AG20443 (cell line): ENCODE measurements at places on chromosomes 5 and 9.

DNA sequence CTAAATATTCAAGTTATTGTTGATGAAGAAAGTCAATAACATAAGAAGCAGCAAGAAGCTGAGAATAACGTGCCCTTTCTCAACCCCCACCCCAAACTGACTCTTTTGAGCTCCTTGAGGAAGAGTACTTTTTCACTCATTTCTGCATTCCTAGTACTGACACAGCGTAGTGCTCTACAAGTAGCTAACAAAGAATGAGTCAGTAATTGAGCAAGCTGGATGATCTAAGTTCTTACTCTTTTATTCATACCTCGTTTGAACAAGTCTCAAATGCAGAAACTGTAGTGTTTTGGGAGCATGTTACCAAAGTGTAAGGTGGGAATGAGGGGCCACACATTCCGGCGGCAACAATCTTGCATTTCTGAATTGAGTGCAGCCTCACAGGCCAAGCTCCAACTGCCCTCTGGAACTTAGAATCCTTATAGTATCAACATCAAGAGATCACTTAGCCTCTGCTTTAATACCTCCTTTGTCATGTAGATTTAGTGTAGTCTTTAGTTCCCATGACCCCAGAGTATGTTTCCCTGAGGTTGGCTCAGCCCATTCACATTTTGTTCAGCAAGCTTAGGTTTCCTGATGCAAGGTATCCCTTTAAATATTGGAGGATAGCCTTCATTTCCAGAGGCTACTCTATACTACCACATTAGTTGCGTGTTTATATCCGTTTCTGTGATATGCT, 152.0 kb downstream of the PRR16 start:
- peak; percentile 57 for DNase-seq

- DNase-seq: no peak
Measured at GRCh38 chr9:20658677-20659473, 25.2 kb upstream of the FOCAD start.

DNA sequence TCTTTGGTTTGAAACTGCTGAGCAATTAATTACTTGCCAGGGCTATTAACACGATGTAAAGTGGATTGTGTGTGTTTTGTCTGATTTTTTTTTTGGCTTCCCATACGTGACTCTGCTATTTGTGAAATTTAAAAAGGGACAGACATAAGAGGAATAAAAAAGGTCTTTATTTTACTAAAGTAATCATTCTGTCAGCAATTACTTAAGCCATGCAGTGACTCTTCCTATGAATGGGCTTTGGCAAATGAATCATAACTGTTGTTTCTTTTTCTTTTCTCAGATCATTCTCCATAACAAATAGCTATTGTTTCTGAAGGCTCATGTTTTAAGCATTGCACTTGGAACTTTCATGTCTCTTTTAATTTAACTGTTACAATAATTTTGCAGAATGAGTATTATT, 461.3 kb upstream of the RORB start:
- no peak for DNase-seq

GRCh38 chr9:137902646-137903045, 25.1 kb downstream of the CACNA1B start:
- DNase-seq: no peak

GRCh38 chr5:173727839-173728778, 111.7 kb upstream of the BOD1 start:
- no peak for DNase-seq

DNA sequence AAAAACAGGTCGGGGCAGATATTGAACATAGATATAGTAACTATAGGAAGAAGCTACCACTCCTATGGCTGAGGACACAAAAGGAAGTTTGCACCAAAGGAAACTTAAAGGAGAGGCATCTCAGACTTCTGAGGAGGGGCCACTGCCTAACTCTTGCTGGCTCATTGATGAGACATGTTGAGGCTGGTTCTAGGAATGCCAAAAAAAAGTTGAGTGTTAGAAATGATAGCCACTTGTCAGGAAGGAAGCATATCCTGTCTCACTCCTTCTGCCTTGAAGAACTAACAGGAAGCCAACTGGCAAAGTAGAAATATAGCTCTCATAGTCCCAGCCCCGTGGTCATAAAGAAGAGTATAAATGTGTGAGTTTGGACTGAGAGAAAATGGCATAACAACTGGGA, 23.3 kb upstream of the STOM start:
- no peak for DNase-seq

GRCh38 chr5:109884676-109885075, 194.9 kb downstream of the MAN2A1 start:
- DNase-seq: no peak

- DNase-seq: no peak
Measured at GRCh38 chr5:138289296-138289695, 14.9 kb upstream of the GFRA3 start.

- no peak for DNase-seq
Measured at GRCh38 chr9:126698756-126699155, 85.0 kb downstream of the LMX1B start.

- no peak for DNase-seq
Measured at GRCh38 chr9:128321879-128322403, 306 bp downstream of the TRUB2 start.

- DNase-seq: peak; percentile 51
Measured at GRCh38 chr9:84136119-84136868, 155.7 kb downstream of the RMI1 start.
